Fibroblast of mammary gland (primary cell): ENCODE measurements at places on chromosomes 2 and 18.
A peak's percentile ranks its signal among the peaks of the same experiment; 100 is the strongest.

DNA sequence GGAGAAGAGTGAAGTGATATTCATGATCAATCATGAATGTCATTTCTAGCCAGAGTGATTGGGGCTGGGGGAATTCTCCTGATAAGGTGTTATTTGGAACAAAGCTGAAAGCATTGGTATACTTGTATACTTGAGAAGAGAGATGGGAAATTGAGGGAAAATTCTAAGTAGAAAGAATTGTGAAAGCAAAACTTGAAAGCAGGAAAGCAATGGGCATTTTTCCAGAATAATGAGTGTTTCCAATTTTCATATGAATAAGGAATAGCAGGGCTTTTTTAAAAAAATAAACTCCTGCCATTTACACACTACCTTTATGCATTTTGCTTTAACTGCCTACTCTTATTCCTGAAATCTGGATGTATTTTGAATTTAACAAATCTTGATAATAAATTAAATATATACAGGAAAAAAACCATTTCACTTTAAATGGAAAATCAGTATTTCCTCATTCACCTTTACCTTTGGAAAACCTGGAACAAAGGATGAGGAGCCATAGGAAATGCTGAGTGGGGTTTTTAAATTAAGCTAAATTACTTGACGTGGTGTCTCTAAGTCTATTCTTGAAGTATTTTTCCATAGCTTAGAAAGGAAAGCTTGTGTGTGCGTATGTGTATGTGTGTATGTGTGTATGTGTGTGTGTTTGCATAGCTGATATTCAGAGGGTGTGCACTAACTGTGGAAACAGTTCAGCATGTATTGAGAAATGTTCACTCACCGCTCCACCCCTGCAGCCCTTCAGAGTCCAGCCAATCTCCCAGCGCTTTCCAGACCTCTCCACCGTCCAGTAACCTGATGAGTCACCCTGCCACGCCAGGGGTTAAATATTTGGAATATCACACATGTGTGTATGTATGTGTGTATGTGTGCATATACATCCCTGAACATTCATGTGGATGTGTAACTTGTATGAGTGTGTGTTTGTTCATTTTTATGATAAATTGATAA is 427.3 kb downstream of the THSD7B start:
- DNase-seq = peak; percentile 87

DNA sequence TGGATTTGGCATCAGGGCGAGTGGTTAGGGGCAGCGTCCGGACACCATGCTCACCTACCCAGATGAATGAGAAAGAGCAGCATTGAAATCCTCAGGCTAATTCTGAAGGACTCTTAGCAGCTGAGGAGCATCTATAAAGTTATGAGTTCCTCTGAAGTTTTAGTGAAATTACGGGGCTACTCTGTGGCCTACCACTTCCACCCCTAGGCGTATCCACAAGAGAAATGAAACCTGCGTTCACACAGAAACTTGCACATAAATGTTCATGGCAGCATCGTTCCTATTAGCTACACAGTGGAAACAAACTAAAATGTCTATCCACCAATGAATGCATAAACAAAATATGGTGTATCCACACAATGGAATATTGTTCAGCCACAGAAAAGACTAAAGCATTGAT is 98.0 kb downstream of the GBX2 start:
- DNase-seq = no peak

DNA sequence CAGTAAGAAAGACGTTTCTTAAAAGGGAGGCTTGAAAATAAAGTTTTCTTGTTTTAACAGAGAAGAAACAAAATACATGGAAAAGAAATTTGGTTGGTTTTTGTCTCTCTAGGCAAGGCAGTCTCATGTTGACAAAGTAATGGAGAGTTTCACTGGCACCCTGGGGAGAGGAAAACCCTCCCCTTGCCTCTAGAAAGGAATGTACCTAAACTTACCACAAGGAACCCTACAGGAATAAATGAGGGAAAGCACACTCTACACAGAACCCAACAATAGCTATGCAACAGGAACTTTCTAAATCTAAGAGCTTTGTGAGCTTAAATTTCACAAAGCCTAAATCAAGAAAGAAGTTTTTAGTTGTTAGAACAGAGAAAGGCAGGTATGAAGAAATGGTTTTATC is 37.0 kb downstream of the FIGN start:
- no peak for DNase-seq

- DNase-seq = no peak
Measured at GRCh38 chr18:45792506-45793263, 32.8 kb upstream of the SIGLEC15 start.

DNA sequence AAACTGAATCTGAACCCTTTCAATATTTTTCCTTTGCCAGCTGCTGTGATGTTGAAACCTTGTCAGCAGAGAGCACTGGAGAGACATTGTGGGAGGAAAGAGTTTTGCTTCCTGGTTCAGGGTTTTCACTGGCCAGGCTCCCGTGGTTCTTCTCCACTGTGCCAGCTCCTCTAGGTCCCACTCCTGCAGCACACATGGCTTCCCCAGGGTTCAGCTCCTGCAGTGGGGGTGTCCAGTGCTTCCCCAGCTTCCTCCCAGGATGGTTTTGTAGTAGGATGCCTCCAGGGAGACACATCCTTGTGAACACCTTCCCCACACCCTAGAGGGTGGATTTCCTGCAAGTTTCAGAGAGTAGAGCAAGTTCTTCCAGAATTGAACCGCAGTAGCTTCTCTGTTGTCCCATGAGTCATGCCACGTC is 24.0 kb upstream of the SULT1C3 start:
- peak; percentile 64 for DNase-seq

- no peak for DNase-seq
Measured at GRCh38 chr2:197307236-197307932, 3.2 kb downstream of the ANKRD44 start.
